ENCODE measurements at places on chromosomes 1 and 21.

DNA sequence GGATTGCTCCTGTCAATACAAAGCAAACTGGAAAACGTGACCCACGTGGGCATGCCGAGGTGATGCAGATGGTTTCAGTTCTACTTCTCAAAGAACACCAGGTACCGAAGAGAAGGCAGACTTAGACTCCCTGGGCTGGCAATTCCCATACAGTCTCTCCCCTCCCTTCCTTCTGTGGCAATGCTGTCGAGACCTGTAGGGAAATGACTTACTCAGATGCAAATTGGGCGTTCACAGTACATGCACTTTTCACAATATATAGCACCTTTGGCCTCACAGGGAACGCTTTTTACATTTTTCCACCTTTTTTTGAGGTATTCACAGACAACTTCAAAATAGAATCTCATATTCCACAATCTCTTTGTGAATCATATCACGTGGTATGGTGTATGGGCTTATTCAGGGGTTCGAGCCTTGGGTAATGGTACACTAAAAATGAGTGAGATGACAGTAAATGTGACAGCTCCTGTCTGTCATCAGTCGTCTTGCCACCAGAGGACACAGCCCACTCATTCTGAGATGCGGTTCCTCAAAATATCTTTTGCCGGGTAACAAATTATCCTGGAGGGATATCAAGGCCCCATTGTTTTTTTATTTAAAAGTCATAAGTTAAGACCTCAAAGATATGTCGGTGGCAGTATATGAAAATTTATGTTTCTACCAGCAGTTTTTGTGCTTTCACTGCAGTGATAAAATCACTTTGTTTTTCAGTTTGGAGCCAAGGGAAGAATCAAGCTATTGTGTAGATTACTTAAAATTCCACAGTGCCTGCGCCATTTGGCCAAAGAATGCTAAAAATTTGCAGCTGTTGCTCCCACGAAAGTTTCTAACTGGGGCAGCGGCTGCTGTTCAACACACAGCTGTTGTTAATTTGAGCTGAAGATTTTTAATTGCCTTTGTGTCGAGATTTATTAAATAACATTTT, 168.4 kb downstream of the ZZZ3 start:
- peak; percentile 92 for DNase-seq

DNA sequence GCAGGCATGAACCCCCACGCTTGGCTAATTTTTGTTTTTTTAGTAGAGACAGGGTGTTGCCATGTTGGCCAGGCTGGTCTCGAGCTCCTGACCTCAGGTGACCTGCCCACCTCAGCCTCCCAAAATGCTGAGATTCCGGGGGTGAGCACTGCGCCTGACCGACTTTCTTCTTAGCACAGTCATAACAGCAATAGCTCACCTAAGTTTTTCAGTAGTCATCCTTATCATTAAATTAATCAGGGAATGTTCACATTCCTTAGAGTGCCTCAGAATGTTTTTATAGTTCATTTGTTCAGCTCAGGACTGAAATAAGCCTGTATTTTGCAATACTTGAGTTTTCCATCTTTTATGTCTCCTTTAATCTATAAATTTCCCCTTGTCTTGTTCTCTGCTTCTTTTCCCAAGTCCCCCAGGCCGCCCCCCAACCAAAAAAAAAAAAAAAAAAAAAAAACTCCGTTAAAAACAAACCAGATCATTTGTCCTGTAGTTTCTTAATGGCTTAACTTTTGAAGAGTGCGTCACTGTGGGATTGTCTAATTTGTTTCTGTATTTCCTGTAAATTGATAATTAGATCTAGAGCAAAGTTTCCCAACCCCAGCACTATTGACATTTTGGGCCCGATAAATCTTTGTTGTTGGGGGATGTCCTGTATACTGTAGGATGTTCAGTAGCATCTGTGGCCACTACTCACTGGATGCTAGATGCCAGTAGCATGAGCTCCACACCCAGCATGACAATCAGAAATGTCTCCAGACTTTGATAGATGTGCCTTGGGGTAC, 120.7 kb downstream of the ITSN1 start:
- peak; percentile 50 for DNase-seq

DNA sequence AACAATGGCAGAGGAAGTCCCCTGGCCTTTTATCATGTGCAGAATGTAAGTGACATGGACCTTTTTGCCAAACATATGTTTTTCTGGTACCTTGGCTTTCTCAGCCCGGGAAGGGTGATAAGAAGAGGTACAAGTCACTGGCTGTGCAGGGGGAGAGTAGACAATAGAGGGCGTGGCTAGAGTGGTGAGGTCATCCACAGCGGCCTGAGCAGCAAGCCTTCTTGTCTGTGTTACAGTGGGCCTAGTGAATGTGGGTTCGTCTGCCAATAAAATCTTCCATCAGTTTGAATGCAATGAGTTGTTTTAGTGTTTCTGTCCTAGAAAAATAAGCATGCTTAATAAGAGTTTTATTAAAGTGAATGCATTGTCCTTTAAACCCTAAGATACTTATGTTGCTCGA, 59.0 kb upstream of the PGD start:
- DNase-seq: peak; percentile 89

- no peak for DNase-seq
These were observed at the start of gene KCNA2 for GRCh38 chr1:110605901-110606656. Gene KCNA2, minus strand, starts transcription at chr1:110606358. Its CDS starts 1,576 bp downstream, at chr1:110604782.

GRCh38 chr1:40385437-40386358, 12.2 kb downstream of the SMAP2 start:
- DNase-seq: peak; percentile 40

DNA sequence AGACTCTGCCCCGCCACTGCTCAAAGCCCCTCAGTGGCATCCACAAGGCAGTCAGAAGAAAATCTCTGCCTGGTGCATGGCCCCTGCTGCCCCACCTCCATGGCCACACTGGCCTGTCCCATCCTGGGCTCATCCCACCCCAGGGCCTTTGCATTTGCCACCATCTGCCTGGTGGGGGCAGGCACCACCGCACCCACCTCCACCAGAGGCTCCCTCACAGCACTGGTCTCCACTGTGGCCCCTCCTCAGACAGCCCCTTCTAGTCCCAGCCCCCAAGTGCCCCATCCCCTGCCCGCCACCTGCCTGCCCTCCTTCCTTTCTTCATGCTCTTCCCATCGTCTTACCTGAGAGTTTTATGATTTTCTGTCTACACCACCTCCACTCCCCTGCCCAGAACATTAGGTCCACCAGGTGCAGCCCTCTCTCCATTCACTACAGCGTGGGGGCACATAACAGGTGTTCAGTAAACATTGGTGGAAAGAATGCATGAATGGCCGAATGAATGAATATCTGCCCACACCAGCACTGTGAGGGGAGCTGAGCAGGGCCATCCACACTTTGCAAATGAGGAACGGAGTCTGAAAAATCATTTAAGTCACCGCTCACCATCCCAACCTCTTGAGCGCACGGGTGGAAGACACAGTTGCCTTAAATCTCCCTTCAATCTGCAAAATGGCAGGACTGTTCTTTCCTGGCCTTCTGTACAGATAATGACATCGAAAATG, 2.1 kb downstream of the PRDM15 start:
- no peak for DNase-seq

- DNase-seq: peak; percentile 48
These were observed 23.3 kb downstream of the LPAR3 start for GRCh38 chr1:84869720-84870119.

GRCh38 chr21:16102113-16102512, 372.3 kb downstream of the USP25 start:
- peak; percentile 49 for DNase-seq

DNA sequence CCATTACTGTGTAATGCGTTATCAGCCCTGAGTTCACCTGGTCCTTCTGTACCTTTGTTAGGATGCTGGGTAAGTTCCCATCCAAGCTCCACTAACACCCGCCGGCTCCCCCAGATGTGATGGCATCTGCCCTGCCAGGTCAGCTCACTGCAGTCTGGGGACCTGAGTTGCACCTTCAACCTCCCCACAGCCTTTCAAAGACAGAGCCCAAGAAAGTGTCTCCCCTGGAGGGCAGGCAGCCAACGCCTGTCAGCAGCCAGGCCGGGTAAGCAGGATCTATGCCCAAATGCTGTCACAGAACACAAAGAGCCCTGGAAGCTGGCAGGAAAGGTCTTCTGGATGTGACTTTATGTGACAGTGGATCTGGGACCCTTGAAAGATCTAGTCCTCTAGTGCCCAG, 13.7 kb downstream of the MRAP start:
- no peak for DNase-seq

- no peak for DNase-seq
These were observed 103.0 kb upstream of the ESRRG start for GRCh38 chr1:216826214-216826613.

- DNase-seq: no peak
These were observed at the start of gene BGLAP for GRCh38 chr1:156241926-156242325. Gene BGLAP, plus strand, starts transcription at chr1:156242184. Its CDS starts 48 bp downstream, at chr1:156242232.

DNA sequence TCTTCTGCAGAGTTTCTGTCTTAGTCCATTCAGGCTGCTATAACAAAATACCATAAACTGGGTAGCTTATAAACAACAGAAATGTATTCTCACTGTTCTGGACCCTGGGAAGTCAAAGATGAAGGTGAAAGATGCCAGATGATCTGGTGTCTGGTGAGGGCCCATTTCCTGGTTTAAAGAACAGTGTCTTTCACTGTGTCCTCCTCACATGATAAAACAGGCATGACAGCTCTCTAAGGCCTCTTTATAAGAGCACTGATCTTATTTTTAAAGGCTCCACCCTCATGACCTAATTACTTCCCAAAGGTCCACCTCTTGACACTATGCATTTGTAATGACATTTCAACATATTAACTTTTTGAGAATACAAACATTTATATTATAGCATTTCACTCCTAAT, 250.2 kb upstream of the ZRANB2 start:
- no peak for DNase-seq

GRCh38 chr1:44632598-44632997, 41.7 kb downstream of the TMEM53 start:
- peak; percentile 29 for DNase-seq

DNA sequence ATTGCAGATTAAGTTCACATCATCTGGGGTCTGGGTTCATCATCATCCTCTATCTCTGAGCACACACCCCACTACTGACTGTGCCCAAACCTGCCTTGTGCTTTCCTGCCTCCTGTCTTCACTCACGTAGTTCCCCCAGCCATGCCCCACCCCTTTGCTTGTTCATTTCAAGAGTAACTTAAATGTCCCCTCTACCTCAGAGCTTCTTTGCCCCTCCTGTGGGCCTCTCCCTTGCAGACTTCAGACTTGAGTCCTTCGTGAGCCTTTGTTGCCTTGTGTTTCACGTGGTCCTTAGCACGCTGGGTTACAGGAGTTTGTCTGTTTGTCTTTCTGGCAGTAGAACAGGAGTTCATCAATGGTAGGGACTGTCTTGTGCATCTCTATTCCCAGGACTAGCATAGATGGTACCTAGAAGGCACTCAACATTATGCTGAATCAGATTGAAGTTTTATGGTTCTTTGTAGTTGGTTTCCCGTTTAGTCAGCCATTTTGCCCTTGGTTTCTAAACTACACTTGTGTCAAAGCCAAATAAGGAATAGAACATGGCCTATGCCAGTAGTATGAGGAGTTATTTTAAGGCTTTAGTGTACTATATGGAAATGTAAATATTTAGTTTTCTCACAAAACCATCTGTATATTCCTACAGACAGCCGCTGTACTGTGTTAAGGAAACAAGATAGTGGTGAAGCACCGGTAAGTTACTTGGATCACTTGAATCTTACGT, 86.2 kb downstream of the TTC3 start:
- no peak for DNase-seq

DNA sequence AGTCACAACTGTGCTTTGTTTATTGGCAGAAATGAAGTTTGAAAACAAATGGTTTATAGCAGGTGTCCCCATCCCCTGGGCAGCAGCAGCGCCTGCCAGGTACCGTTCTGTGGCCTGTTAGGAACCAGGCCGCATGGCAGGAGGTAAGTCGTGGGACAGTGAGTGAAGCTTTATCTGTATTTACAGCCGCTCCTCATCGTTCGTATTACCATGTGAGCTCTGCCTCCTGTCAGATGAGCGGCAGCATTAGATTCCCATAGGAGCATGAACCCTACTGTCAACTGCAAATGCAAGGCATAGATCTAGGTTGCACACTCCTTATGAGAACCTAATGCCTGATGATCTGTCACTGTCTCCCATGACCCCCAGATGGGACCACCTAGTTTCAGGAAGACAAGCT, 63.4 kb upstream of the SOD1 start:
- DNase-seq: no peak

DNA sequence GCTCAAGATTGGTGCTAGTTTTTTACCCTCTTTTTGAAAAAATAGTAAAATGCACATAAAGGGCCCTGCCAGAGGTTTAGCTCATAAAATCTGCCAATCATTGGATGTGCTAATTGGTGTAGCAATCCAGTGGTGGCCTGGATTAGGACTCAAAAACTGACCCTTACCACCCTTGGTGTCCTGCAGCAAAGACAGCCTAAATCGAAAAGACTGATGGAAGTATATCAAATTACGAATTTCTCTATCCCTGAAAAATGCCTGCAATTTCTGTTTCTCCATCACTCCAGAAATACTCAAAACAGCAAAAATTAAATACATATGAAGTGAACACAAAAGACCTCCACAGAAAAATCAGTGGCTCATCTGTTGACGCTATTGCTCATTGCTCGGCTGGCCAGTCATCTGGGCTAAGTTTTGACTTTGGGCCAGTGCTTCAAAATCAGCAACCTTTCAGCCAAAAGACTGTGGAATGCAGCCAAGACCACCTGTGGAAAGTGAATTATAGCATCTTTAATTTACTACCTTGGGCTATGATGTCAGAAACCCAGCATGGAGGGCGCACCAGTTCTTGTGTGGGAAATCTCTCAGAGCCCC, 30.0 kb downstream of the WLS start:
- DNase-seq: no peak

GRCh38 chr1:156860113-156860627, 495 bp upstream of the NTRK1 start:
- peak; percentile 35 for DNase-seq

GRCh38 chr1:190699165-190699564, 221.5 kb upstream of the BRINP3 start:
- no peak for DNase-seq

GRCh38 chr1:234962340-234962989, 166.2 kb downstream of the TOMM20 start:
- DNase-seq: peak; percentile 98

DNA sequence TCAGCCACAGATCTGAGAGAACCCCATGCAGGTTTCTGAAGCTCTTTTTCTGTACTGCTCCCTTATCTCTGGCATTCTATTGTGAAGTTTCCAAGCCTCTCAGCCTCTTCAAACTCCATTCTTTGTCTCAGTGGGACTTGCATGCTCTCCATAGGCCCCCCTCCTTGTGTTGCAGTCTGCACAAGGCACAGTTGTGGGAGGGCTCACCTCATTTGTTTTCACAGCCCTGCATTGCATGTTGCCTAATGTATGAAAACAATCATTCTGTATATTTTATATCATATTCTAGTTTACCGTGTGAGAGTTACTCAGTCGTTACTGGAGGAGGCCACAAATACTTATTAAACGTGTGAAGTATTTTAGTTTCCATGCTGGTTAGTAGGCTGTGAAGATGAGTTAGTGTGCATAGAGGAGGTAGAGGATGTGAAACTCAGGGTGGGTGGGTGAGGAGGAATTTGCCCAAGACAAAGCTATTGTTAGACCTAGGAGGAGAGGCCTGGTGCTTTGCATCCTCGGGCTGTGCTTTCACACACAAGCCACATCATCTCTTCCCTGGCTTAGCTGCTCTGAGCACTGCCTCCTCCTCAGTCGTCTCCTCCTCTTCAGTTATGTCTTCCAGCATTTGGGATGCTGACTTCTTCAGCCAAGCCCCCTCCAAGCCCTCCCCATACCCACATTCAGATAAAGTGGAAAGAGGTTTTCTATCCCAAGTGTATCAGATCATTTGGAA, 7.8 kb upstream of the CHI3L2 start:
- no peak for DNase-seq
